ENCODE measurements at places on chromosomes 7 and 10.

GRCh38 chr7:155792315-155792960 lies 19.8 kb downstream of the SHH start:
- no peak for DNase-seq

DNA sequence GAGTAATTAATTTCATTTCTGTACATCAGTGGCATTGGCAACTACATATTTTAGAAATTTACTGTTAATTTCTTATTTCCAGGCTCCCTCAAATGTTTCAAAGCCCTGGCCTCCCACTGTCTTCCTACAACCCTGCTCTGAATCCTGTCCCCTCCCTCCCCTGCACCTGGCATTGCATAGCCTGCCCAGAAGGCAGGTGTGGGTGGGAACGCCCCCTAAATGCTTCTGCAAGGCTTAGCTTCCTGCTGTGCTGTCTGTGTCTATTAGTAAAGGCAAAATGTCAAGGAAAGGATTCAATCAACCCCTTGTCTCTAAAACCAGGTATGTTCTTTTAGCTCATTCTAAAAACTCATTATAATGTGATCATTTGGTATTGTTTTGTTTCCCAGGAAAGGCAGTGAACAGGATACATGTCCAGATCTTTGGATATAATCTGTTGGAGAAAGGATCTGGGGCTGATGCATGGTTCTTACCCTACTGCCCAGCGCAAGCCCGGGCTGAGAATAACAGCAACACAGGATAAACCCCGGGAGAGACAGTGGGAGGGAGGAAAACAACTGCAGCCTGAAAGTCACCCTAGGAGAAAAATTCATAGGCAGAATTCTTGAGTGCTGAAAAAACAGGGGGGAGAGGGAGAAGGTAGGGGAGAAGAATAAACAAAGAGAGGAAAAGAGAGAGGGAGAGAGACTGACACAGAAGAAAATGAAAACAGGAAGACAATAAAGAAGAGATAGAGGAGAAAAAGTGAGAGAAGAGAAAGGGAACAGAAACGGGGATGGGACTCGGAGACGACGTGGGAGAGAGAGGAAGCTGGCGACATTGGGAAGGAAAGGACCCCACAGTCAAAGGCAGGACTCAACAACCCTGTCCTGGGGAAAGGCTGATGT lies 589 bp downstream of the ZNF488 start:
- no peak for DNase-seq

- DNase-seq = no peak
These were observed 2.7 kb downstream of the NOS3 start for GRCh38 chr7:150993511-150993910.

DNA sequence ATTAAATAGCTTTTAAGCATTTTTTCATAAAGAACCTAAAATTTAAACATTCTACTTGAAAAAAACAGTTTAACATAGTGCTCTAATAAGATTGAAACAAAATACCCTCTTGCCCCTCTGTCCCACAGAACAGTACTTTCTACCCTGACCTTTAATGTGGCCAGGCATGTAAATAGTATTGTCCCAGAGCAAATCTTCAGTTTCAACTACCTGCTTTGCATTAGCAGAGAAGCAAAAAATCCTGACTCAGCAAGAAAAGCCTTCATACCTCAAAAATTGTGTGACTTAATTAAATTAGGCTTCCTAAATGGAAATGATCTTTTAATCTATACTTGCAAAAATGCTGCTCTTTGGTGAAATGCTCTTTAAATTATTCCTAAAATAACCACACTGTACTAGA lies 237.4 kb upstream of the AOAH start:
- no peak for DNase-seq

- DNase-seq = no peak
These were observed 77.7 kb downstream of the OTUD1 start for GRCh38 chr10:23516530-23516929.

DNA sequence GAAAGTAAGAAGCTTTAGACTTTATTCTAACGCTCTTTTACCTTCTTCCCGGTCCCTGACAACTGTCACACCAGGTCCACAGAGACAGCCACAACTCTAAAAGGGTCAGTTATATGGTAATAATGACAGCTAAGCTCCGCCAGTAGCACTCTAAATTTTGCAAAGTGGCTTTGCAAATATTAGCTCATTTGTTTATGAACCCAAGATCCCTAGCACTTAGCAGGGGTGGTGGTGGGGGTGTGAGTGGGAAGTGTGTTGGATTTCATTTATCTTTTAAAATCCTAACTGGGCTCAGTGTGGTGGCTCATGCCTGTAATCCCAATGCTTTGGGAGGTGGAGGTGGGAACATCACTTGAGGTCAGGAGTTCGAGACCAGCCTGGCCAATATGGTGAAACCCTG lies 34.8 kb upstream of the SDK1 start:
- no peak for DNase-seq

DNA sequence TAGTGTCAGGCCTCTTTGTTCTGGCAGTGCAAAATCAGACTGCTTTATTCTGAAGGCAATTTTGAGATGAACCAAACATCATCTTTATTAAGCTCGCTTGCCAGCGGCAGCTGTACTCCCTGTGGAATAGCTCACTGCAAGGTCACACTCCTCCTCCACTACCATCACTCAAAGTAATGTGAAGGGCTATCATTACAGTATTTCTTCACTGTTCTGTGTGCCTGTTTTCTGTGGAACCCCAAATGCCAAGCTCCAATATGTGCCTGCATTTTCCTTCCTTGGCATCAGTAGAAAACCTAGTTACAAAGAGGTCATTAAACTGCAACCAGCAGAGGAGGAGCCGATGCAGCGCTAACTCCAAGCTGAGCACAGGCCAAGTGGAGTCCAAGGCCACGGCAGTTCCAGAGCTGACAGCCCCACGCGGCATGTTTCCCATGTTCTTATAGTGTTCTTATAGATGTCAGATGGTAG lies 21.4 kb downstream of the BCCIP start:
- no peak for DNase-seq

GRCh38 chr7:7565746-7566650 lies 686 bp upstream of the MIOS start:
- no peak for DNase-seq

DNA sequence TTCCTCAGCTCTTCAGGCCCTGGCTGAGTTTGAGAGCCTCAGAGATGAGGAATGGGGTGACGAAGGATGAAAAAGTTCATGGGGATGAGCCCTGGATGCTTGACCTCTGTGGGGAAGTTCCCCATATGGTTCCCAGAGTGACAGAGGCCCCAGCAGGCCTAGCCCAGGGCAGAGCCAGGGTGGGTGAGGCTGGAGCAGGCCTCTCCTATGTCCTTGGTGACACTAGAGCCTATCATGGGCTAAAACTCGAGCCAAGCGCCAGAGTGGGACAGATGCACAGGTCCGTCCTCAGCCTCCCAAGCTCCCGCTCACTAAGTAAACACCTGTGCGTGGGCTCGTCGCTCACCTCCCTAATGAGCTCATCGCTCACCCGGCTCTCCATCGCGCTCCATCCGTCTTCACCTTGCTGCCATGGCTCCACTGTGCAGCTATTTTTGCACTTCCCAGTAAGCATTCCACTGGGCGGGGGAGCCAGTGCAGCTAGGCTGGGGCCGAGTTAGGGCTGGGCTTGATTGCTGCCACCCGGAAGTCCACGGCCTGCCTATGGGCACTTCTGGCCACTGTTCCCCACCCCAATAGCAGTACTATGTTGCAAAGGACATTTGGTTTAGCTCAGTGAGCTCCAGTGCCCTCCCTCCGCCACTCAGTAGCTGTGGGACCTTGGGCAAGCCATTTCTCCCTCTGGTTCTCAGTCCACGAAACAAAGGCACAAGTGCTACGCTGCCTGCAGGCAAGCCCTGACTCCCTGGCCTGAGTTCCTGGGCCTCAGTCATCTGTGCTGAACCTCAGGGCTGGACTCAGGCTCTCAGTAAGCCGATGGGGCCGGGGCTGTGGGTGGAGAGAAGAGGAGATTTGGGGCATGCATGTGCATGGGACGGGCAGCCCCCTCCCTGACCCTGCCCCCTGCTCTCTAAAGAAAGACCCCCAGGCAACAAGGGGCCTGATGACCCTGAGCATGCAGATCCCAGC lies 117.3 kb upstream of the PCBD1 start:
- DNase-seq = no peak

- peak; percentile 71 for DNase-seq
These were observed 95.4 kb downstream of the ELMO1 start for GRCh38 chr7:37352974-37353948.
